H9 (cell line): ENCODE measurements at places on chromosomes 1 and 21. TPM values are rescaled to one million over a fixed set of nuclear protein-coding genes. Genes with fewer than 3 reads are reported as not detected.

- no peak for DNase-seq
These were observed 90.8 kb upstream of the ACTL8 start for GRCh38 chr1:17664322-17664721.

DNA sequence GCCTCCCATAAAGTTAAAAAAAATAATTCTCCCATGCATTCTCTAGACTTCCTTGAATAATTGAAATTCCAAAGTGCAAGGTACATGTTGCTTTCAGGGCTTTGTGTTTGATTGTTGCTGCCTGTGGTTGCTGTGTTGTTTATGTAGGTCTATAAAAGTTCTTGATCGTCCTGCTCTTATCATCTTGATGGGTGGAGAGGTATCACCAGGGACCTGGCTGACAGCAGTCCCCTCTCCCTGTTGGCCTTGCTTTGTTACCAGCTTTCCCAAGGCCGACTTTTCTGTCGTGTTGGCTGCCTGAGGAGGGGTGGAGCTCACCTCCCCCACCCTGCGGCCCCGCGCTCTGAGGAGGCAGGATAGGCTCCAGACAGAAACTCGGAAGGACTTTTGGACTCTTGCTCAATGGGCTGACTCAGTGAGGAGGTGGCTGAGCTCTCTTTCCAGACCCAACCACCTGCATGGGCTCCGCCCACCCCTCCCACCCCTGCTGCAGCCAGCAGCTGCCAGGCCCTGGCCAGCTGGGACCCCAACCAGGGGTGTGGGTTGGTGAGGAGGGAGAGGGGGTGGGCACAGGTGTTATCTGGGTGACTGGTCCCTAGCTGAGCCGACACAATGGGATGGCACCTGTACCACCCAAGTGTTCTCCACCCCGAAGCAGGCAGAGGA, 2.0 kb downstream of the INAVA start:
- DNase-seq = no peak

DNA sequence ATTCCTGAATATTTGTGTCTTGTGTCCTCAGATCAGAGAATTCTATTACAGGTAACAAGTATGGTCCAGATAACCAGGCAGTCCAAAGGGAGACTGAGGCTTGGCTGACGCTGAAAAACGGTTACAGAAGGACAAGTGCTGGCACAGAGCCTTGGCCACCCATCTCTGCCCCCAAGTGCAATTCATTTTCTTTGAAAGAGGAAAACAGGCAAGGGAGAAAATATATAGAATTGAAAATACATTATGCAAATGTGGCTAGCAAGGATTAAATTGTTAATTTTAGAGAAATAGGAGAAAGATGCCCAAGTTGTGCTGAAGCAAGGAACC, 1.2 kb downstream of the SORT1 start:
- no peak for DNase-seq

GRCh38 chr1:27335506-27336422, 6.1 kb upstream of the SYTL1 start:
- no peak for DNase-seq

DNA sequence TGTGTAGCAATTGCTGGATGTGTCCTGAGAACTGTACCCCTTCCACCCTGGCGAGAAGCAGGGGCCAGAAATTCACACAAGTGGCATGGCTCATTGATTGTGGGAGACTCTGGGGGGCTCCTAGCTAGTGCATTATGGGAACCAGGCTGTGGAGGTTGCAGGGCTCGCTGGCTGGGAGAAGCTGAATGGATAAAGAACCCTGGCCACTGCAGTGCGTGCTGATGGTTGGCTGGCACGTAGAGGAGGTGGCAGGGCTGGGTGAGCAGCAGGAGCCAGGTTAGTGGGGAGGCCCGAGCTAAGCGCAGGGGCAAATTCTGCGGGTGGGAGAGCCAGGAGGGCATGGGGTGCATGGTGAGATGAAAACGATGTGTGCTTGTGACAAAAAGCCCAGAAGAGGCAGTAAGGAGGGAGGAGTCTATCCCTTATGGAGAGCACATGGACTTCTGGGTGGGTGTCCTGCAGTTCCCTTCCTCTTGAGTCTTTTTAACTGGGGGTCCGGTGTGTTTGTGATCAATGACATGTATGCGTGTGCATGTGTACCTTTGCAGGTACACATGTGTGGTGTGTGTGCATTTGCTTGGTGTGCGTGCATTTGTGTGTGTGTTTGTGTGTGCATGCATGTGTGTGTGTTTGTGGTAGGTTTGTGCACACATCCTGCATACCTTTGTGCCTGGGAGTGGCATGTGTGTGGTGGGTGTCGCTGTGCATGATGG, 3.6 kb downstream of the GUK1 start:
- DNase-seq = no peak

GRCh38 chr1:75492011-75492410, 118.9 kb downstream of the SLC44A5 start:
- DNase-seq = no peak

- DNase-seq = no peak
These were observed 18.9 kb upstream of the SNRPE start for GRCh38 chr1:203842559-203842876.

DNA sequence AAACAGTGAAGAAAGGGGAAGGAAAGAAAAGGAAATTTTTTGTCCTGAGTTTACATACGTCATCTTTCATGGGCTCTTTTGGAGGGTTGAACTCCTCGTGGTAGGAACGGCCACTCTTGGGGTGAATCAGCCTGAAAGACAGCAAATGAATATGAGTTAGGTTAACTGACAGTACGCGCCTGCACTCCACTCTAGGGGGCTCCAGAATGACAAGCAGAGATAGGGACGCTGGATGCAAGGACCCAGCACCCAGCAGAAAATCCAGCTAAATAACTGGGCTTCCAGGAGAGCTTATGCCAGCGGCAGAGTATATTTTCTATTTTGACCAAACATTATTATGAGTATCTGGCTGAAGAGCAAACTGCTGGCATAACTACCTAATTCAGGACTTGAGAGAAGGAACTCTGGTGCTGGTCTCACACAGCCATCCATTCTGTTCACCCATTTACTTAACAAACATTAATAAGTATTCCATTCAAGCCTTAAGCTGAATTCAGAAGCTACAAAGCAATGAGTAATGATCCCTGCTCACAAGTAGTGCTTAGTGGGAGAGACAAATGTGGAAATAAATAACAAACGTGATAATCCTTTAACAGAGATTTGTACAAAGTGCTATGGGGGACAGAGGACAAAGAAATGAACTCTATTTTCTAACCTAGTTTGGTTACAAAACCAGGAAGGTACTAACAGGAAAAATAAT, 22.1 kb downstream of the AK2 start:
- no peak for DNase-seq

DNA sequence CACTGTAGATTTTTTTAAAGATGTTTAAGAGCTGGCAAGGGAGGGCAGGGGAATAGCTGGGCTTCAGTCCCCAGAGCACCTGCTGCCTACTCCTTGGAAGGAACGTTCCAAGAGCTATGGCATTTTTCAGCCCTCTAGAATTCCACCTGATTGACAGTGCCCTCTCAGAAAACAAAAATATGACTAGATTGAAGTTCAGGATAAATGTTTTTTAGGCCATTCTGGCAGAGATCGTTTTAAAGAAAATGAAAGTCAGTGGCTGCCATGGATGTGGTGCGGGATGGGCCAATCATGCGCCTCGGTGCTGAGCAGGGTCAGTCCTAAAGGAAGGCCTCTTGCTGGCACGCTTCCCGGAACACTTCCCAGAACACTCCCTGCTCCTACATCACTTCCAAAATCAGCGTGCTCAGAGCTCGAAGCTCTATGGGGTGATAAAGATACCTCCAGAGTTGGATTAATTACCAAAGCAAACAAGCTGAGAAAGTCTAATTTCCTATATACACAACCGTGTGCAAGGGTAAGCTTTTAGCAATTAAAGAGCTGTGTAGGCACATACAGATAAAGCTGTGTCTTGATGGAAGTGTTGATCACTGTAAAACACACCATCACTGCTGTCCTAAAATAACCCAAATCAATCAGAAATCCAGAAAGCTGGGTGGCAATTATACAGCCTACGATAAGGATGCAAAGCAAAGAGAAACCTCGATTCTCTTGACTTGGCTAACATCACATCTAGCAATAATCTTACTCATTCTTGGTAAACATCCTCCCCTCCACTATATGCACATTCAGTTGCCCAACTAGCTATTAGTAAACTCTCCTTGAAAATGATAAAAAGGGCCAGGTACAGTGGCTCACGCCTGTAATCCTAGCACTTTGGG, 34.6 kb downstream of the TGFBR3 start:
- no peak for DNase-seq

GRCh38 chr21:44947930-44948331, 8.1 kb downstream of the SLX9 start:
- DNase-seq = no peak

- DNase-seq = no peak
These were observed 73.3 kb downstream of the TNFSF18 start for GRCh38 chr1:172977296-172978017.

- no peak for DNase-seq
These were observed 72.3 kb upstream of the ACTRT2 start for GRCh38 chr1:2948751-2949680.

SLC44A3 gene
- total RNA-seq = 4.8 and 5.5 TPM in 2 replicates

EPHA2 gene
- total RNA-seq = 32.8 and 33.1 TPM in 2 replicates

OR2T2 gene
- not detected in 2 replicates for total RNA-seq

GOLT1A gene
- 4.2 and 6.3 TPM in 2 replicates for total RNA-seq

OR2M3 gene
- not detected in 2 replicates for total RNA-seq
